ENCODE measurements at places on chromosomes 11 and 22. TPM values are rescaled to one million over a fixed set of nuclear protein-coding genes. Genes with fewer than 3 reads are reported as not detected.

- H3K27ac ChIP-seq, result no peak overlapping the region
- H3K4me3 ChIP-seq, result no peak overlapping the region
- no peaks in the 10 kb centered on the region for H3K27me3 ChIP-seq
- peaks cover 12% of the 10 kb centered on the region for H3K36me3 ChIP-seq
Observed at GRCh38 chr11:952406-953385, 27.0 kb downstream of the AP2A2 start.

- peaks cover 10% of the 10 kb centered on the region for H3K4me1 ChIP-seq
- no peaks in the 10 kb centered on the region for H3K36me3 ChIP-seq
- H3K27me3 ChIP-seq, result no peaks in the 10 kb centered on the region
- H3K27ac ChIP-seq, result no peak overlapping the region
Observed at GRCh38 chr11:11733246-11733747, 108.5 kb upstream of the USP47 start.

GRCh38 chr11:108768370-108768769, 103.5 kb downstream of the DDX10 start:
- no peak for DNase-seq
- no peaks in the 10 kb centered on the region for H3K36me3 ChIP-seq
- H3K4me1 ChIP-seq, result no peaks in the 10 kb centered on the region

DNA sequence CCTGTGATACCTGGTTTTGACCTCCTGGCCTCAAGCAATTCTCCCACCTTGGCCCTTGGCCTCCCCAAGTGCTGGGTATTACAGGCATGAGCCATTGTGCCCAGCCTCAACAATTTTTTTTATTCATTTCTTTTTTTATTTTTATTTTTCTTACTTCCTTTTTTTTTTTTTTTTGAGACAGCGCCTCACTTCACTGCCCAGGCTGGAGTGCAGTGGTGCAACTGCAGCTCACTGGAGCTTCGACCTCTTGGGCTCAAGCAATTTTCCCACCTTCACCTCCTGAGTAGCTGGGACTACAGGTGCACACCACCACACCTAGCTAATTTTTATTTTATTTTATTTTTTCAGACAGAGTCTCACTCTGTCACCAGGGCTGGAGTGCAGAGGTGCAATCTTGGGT, 25.5 kb upstream of the CECR2 start:
- H3K36me3 ChIP-seq, result no peaks in the 10 kb centered on the region
- H3K4me1 ChIP-seq, result no peaks in the 10 kb centered on the region
- no peak overlapping the region for H3K27ac ChIP-seq
- no peak for DNase-seq

- no peaks in the 10 kb centered on the region for H3K4me1 ChIP-seq
- no peaks in the 10 kb centered on the region for H3K27me3 ChIP-seq
- no peak overlapping the region for H3K27ac ChIP-seq
- no peak overlapping the region for H3K4me3 ChIP-seq
Observed at GRCh38 chr22:21904250-21904789, 36.9 kb upstream of the MAPK1 start.

GRCh38 chr11:17821648-17822400, 87.2 kb downstream of the KCNC1 start:
- DNase-seq, result no peak
- no peaks in the 10 kb centered on the region for H3K36me3 ChIP-seq
- no peaks in the 10 kb centered on the region for H3K4me1 ChIP-seq
- H3K4me3 ChIP-seq, result no peak overlapping the region

- H3K27ac ChIP-seq, result peak overlapping the region; percentile 71
- H3K4me1 ChIP-seq, result peaks cover 38% of the 10 kb centered on the region
- H3K27me3 ChIP-seq, result no peaks in the 10 kb centered on the region
- peak overlapping the region; percentile 90 for H3K4me3 ChIP-seq
- peak; percentile 16 for DNase-seq
Observed at GRCh38 chr11:19714022-19714386, 1.4 kb downstream of the NAV2 start.

- H3K36me3 ChIP-seq, result no peaks in the 10 kb centered on the region
- H3K4me3 ChIP-seq, result no peak overlapping the region
- no peak overlapping the region for H3K27ac ChIP-seq
- DNase-seq, result peak; percentile 37
Observed at GRCh38 chr11:82229341-82229740, 504.3 kb downstream of the FAM181B start.

DNA sequence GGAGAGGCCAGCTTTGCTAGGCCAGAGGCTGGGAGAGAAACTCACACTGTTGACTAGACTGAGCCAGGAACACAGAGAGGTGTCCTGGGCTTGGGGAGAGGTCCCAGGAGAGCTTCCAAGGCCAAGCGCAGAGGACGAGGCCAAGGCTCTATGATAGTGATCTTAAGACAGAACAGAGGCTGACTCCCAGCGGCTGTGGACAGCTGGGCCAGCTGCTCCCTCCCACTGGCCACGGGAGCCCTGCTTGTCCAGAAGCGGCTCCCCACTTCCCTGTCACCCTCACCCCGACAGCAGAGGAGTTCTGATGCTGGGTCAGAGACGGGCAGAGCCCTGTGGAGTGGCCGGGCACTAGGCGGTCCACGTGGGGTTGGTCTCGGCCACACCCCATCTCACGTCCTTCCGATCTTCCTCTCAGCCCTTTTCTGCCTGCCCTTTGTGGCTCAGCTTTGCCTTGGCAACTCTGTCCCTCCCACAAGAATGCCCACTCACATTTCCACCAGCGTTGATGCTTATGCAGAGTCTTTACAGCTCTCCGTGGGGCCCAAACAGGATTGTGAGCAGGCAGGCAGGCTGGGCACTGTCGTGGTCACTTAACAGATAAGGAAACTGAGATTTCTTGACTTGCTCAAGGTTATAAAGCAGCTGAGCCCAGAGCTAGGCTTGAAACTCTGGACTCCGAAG, 68.2 kb downstream of the FBXO7 start:
- H3K36me3 ChIP-seq, result no peaks in the 10 kb centered on the region
- DNase-seq, result no peak
- no peak overlapping the region for H3K4me3 ChIP-seq
- no peaks in the 10 kb centered on the region for H3K4me1 ChIP-seq

- no peak overlapping the region for H3K4me3 ChIP-seq
- DNase-seq, result no peak
- H3K27me3 ChIP-seq, result no peaks in the 10 kb centered on the region
- no peaks in the 10 kb centered on the region for H3K36me3 ChIP-seq
Observed at GRCh38 chr11:6096417-6096816, 11.1 kb upstream of the OR56B4 start.

DNA sequence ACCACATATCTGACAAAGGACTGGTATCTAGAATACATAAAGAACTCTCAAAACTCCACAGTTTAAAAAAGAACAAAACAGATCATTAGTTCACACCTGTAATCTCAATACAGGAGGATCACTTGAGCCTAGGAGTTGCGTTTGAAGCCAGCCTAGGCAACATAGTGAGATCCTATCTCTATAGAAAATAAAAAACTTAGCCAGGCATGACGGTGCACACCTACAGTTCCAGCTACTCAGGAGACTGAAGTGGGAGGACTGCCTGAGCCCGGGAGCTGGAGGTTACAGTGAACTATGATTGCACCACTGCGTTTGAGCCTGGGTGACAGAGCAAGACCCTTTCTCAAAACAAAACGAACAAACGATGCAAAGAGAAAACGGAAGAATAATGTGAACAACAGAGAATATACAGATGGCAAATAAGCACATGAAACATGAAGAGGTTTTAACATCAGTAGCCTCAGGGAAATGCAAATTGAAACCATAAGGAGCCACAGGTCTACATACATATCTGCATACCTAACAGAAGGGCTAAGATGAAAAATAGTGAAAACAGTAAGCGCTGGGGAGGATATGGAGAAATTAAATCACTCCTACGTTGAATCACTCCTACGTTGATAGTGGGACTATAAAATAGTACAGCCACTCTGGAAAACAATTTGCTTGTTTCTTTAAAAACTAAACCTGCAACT, 70.7 kb downstream of the DGCR2 start:
- H3K27me3 ChIP-seq, result no peaks in the 10 kb centered on the region
- no peaks in the 10 kb centered on the region for H3K4me1 ChIP-seq
- no peak for DNase-seq
- H3K4me3 ChIP-seq, result no peak overlapping the region

DNA sequence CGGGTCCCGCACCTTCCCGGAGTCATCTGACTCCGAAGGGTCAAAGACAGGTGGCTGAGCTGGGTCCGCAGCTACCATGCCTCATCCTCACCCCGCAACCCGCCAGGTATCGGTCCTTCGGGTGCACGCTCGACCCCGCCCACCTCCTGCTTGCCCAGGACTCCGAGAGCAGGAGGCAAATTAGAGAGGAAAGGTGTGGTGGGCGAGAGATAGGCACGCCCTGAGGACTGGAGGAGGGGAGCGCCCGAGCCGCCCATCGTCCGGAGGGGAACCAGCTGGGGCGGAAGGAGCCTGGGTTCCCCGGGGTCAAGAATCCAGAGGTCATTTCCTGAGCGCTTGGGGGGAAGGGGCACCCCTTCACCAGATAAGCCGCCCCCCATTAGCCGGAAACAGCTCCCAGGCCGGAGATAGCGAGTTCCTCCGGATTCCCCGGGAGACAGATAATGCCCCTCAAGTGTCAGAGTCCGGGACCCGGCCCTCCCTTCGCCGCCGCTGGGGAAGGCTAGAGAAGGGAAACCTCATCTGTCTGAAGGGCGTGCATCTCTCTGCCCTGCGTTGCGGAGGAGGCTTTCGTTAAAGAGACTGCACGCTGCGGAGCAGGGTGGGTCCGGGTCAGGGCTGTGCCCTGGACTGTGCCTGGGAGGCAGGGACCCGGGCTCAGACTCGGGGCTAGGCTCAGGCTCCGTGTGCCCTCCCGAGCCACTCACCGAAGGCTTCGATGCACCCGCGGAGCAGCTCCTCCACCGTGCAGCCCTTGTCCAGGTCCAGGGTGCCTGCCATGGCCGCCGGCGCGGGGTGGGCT, 1.7 kb downstream of the RASGRP2 start:
- no peak overlapping the region for H3K27ac ChIP-seq
- peaks cover 36% of the 10 kb centered on the region for H3K27me3 ChIP-seq
- no peaks in the 10 kb centered on the region for H3K36me3 ChIP-seq
- H3K4me3 ChIP-seq, result peak overlapping the region; percentile 70
- peak; percentile 32 for DNase-seq

GRCh38 chr11:132540581-132540980, 991.7 kb downstream of the OPCML start:
- DNase-seq, result no peak
- H3K36me3 ChIP-seq, result no peaks in the 10 kb centered on the region
- no peaks in the 10 kb centered on the region for H3K4me1 ChIP-seq
- H3K27ac ChIP-seq, result no peak overlapping the region
- no peak overlapping the region for H3K4me3 ChIP-seq

GRCh38 chr11:10885703-10886363, 28.0 kb upstream of the ZBED5 start:
- no peaks in the 10 kb centered on the region for H3K36me3 ChIP-seq
- H3K4me1 ChIP-seq, result no peaks in the 10 kb centered on the region
- no peak overlapping the region for H3K4me3 ChIP-seq
- H3K27ac ChIP-seq, result no peak overlapping the region

DNA sequence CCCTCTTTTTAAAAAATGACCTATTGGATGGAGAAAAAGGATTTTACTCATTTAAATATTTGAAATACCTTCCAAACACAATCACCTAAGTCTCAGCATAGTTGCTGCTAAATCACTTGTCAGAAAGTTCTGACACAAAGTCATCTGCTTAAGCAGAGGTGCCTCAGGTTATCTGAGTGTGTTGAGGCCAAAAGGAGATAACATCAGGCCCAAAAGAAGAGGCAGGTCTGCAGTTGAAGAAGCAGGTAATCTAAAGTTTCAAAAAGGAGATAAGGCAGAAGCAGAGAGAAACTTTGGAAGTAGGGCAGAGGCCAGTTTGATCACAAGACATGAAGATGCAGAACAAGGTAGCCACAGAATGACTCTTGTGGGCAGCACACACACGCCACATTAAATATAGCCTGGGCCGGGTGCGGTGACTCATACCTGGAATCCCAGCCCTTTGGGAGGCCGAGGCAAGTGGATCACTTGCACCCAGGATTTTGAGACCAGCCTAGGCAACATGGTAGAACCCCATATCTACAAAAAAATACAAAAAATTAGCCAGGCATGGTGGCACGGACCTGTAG, 175.7 kb upstream of the API5 start:
- no peaks in the 10 kb centered on the region for H3K36me3 ChIP-seq
- no peaks in the 10 kb centered on the region for H3K27me3 ChIP-seq
- H3K4me3 ChIP-seq, result no peak overlapping the region

DNA sequence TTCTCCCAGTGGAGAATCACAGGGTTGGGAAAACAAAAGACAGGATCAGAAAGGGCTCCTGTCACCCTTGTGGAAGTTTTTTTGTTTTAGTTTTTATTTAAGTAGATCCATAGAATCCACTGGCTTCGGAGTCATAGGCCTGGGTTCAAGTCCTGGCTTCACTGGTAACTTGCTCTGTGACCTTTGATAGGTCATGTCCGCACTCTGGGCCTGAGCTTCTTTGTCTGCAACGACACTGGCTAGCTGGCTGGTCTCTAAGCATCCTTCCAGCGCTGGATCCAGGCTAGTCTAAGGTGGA, 1.4 kb downstream of the ZFTA start:
- no peaks in the 10 kb centered on the region for H3K27me3 ChIP-seq
- no peak overlapping the region for H3K27ac ChIP-seq
- H3K4me3 ChIP-seq, result peak overlapping the region; percentile 100
- no peaks in the 10 kb centered on the region for H3K36me3 ChIP-seq
- DNase-seq, result no peak

- no peak for DNase-seq
- no peak overlapping the region for H3K4me3 ChIP-seq
- H3K36me3 ChIP-seq, result peaks cover 14% of the 10 kb centered on the region
- H3K4me1 ChIP-seq, result no peaks in the 10 kb centered on the region
- H3K27me3 ChIP-seq, result no peaks in the 10 kb centered on the region
- no peak overlapping the region for H3K27ac ChIP-seq
Observed at GRCh38 chr22:23709107-23709506, 18.3 kb downstream of the RGL4 start.

GRCh38 chr11:69290806-69291205, 3.1 kb upstream of the MYEOV start:
- peaks cover 12% of the 10 kb centered on the region for H3K4me1 ChIP-seq
- 0 out of 2 replicates have a peak, but pooled peaks cover 4% of the 10 kb centered on the region for H3K36me3 ChIP-seq
- H3K4me3 ChIP-seq, result no peak overlapping the region
- H3K27me3 ChIP-seq, result no peaks in the 10 kb centered on the region
- no peak overlapping the region for H3K27ac ChIP-seq

CLDN5 gene
- total RNA-seq, result not detected

CD6 gene
- total RNA-seq, result not detected

TRIM22 gene
- total RNA-seq, result not detected

TSPAN32 gene
- total RNA-seq, result not detected

RFPL3 gene
- total RNA-seq, result not detected

SLC35F2 gene
- total RNA-seq, result 210 TPM

OR52E8 gene
- not detected for total RNA-seq
